ENCODE measurements at places on chromosomes 3 and 15.

DNA sequence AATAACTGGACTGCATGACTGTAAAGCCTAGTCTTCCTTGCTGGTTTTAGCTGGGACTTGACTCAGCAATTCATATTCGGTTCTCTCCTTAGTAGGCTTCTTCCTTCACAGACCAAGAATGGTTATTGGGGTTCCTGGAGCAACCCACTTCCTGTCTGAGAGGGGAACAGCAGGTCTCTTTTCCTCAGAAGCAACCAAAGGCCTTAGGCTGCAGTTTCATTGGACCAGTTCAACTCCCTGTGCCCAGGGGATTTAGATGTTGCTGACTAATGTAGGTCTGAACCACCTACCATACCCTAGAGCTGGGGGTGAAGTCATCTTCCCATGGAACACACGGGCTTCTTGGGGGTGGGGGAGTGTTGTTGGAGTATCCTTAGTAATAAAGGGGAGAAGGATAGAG lies 84.0 kb upstream of the SKOR1 start:
- no peak for DNase-seq

DNA sequence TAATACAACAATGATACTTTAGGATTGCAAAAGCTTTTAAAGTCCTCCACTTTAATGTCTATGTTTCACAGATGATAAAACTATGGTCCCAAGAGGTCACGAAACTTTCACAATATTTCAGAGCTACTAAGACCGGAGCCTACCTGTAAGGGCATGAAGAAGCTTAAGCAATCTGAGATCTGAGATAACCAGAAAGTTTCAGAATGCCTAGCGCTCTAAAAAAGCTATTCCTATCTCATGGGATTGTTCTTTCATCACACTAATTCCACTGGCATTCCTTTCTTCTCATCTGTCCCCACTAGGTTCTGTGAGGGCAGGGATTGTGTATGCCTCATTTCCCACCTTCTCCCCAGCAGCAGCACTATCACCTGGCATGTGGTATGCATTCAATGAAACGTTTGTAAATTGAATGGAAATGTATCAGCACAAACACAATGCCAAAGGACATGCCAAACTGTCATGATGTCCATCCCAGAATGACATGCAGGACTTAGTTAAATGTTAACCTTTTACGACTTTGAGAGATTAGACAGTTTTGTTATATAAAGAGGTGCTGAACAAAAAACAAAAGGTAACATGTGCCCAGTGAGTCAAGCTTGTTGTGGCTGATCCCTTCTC lies 104.7 kb upstream of the NR2F2 start:
- DNase-seq: no peak

DNA sequence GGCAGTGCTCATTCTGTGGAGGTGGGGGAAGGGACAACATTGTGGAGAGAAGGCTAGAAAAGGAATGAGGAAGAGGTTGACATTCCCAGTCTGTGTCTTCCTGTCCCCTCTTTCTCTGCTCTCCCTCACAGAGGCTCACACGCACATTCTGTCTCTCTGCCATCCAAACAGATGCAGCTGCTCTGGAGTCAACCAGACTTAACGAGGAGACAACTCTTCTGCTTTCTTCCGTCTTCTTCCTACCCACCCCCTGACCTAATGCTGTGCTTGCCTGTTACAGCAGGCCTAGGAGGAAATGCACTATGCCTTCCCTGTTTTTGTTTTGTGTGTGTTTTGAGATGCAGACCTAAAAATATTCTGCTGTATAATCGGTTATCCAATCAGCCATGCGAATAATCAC lies 121.9 kb downstream of the CACNA1D start:
- DNase-seq: no peak

DNA sequence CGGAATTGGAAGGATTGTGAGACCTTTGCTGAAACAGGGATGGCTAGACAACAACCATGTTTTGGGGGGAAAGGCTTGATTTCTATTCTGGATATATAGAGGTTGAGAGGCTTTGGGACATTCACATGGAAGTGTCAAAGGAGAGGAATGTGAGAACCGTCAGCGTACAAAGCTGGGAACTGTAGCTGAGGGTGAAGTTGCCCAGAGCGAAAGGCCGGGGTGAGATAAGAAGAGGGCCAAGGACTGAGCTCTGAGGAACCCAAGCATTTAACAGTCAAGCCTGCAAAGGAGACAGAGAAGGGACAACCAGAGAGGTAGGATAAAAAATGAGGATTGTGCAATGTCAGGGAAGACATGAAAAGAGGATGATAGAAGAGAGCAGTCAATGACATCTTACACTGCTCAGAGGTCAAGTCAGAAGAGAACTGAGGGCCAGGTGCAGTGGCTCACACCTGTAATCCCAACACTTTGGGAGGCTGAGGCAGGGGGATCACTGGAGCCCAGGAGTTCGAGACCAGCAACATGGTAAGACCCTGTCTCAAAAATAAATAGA lies 41.5 kb upstream of the RAF1 start:
- no peak for DNase-seq

- DNase-seq: no peak
These were observed 6.2 kb downstream of the ETV5 start for GRCh38 chr3:186102687-186103086.

DNA sequence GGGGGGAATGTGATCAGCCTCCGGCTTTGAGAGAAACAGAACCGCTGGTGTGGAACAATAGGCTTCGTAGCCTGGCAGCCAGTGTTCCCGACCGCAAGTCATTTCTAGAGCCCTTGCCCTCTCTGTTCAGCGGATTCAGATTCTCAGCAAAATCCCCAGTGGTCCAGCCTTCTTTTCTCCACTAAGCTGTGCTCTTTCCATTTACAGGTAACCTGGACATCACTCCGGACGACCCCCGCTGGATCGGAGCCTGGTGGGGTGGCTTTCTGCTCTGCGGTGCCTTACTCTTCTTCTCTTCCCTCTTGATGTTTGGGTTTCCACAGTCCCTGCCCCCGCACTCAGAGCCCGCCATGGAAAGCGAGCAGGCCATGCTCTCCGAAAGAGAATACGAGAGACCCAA lies 250.6 kb downstream of the SLCO3A1 start:
- no peak for DNase-seq

GRCh38 chr15:75034615-75035014 lies 11.2 kb downstream of the PPCDC start:
- DNase-seq: no peak

GRCh38 chr15:73862276-73862675 lies 11.1 kb upstream of the TBC1D21 start:
- no peak for DNase-seq

DNA sequence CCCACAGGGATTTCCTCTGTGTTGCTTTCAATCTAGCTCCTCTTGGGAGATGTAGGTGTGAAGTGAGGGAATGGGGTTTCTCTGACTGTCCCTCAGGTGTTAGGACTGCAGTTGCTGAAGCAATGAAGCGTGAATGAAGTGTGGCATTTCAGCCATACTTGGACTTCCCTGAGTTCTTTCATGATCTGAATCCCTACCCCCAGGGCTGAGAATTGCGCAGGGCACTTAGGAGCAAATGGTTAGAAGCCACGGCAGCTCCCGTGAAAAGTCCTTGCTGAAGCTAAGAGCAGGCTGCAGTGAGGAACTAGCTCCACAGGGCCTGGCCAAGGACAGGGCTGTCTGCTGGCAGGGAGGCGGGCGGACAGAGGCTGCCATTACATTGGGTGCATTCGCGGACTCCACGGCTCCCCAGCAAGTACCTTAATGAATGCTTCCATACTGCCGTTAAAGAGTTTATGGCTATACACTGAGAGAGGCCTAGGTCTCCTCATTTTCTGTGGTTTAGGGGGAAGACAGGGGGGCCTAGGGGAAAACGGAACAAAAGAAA lies 69.0 kb upstream of the RAD18 start:
- no peak for DNase-seq

DNA sequence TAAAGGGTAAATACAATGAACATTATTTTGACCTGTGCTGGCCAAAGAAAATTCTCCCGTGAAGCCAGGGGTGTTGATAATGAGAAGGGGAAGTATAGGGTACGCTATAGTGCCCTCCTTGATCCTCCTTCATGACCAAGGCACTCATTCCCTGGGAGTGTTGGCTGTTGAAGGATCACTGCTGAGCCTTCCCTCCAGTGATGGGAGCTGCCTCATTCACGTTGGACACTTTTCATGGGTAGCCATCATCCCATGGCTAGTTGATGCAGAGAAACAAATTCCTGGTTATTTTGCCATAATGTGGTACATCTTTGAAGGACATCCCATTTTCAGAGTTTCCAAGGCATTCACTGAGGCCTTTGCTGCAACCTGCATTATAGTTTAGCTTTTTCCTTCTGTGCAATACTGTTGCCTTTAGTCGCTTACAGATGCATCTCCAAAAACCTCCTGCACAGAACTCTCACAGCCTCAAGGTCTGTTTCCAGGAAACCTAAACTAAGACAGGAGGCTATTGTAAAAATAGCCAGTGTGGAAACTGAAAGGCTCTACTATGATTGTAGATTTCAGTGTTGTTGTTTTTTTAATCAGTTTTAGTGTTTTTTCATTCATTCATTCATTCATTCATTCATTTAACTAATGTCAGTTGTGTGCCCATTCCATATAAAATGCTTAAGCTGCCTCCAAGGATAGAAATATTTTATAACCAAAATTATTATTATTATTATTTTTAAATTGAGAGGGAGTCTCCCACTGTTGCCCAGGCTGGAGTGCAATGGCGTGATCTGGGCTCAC lies 40.8 kb downstream of the TGFBR2 start:
- DNase-seq: no peak

- no peak for DNase-seq
These were observed 25.5 kb upstream of the NUDT16 start for GRCh38 chr3:131356006-131356595.

GRCh38 chr15:56249092-56249491 lies 5.4 kb upstream of the RFX7 start:
- peak; percentile 34 for DNase-seq

DNA sequence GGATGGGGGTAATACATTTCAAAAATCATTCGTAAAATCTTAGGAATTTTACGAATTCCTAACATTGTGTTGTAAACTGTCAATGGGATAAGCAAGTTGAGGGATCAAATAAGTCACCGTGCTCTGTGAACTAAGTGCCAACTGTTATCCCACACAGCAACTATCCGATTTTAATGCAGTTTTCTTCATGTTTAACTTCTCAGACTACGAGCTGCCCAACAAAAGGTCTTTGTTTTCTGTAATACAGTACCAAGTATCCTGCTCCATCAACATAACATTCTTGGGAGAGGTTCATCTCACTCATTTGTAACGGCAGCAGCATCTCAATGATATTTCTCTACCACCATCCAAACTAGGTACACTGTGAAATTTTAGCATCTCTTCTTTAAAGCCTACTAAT lies 654.1 kb upstream of the LMCD1 start:
- no peak for DNase-seq

DNA sequence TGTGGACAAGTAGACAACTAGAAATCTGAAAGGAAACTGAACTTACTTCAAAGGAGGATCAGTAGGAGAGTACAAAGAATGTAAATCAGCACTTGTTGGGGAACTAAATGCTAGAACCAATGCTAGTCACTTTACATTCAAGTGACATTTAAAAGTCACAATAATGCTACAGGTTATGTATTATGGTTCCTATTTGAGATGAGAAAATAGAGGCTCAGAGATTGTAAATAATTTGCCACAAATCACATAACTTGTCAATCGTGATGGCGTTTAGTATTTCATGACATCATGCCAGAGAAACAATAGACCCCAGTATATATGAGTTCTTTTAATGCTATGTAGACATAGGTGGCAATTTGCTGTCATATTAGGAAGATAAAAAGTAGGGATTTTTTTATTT lies 467.8 kb upstream of the CBLB start:
- DNase-seq: no peak

- DNase-seq: no peak
These were observed 21.9 kb upstream of the USP13 start for GRCh38 chr3:179630753-179631451.

DNA sequence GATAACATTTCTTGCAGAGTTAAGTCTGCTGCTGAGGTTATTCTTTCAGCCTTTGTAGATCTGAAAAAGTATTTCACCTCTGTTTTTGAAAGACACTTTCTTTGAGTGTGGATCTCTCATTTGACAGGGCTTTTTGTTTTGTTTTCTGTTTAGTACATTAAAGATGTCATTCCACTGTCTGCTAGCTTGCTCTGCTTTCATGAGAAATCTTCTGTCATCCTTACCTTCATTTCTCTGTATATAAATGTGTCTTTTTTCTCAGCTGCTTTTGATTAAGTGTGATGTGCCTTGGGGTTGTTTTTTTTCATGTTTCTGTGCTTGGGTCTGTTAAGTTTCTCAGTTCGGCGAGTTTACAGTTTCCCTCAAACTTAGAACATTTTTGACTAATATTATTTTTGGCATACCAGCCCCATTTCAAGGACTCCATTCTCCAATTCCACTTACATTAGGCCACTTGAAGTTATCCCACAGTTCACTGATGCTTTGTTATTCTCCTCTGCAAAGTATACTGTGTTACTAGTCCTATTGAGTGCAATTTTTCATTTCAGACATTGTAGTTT lies 43.9 kb upstream of the CA12 start:
- no peak for DNase-seq

DNA sequence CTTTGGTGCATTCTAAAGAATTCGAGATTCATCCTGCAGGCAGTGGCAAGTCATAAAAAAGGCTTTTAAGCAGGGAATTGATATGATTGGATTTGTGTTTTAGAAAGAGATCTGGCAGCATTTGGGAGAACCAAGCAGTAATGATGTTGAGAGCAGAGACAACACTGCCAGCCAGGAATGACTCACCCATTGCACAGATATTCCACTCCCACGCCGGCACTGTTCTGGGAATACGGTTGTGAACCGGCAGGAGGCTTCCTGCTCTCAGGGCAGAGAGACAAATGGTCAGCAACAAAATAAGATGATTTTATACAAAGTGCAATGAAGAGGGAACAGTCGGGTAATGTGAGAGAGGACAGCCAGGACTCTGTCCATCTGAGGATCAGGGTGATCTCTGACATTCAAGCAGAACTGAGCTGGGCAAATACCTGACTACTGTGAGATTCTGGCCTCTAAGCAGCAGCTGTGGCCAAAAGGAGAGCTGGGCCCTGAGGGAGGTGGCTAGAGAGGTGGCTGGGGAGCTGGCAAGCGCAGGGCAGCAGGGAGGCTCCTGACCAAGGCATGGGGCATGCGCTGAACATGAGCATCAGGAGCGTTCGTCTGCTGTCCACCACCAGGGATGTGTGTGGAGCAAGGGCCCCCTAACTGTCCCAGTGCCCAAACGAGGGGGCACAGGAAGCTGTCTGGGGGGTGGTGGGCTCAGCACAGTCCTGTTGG lies 56.1 kb upstream of the PLXNA1 start:
- no peak for DNase-seq

- DNase-seq: no peak
These were observed 364.1 kb upstream of the KCNMB2 start for GRCh38 chr3:178172121-178172520.

DNA sequence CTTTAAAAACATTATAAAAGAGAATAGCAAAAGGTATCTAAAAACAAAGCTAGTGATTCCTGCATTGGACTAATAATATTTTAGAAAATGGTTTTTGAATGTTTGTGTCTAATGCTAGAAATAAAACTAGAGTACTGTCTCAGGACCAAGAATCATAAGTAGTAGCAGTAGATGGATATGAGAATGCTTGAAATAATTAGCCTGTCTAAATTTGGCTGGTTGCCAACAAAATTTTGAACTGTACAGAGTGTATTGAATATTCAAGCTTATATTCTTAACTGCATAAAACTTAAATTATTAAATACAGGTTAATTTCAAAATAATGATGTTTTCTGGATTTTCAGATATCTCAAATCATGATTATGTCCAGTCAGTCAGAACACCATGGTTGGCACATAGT lies 14.0 kb downstream of the ABHD5 start:
- DNase-seq: no peak

GRCh38 chr3:184725176-184725719 lies 13.4 kb upstream of the MAGEF1 start:
- DNase-seq: no peak
